ENCODE measurements at places on chromosomes 3 and 15. TPM values are rescaled to one million over a fixed set of nuclear protein-coding genes. Genes with fewer than 3 reads are reported as not detected.
A peak's percentile ranks its signal among the peaks of the same experiment; 100 is the strongest.

ZBBX gene
- not detected for total RNA-seq

FOXB1 gene
- not detected for total RNA-seq

BCL6 gene
- total RNA-seq = 36.3 TPM

EHHADH gene
- total RNA-seq = 4.2 TPM

POTEB2 gene
- not detected for total RNA-seq

CHD2 gene
- 65.3 TPM for total RNA-seq

CATSPER2 gene
- 1.4 TPM for total RNA-seq

RPL35A gene
- total RNA-seq = 943 TPM

NEK10 gene
- 5.8 TPM for total RNA-seq

IL1RAP gene
- 4.8 TPM for total RNA-seq

MB21D2 gene
- 20.9 TPM for total RNA-seq

DNA sequence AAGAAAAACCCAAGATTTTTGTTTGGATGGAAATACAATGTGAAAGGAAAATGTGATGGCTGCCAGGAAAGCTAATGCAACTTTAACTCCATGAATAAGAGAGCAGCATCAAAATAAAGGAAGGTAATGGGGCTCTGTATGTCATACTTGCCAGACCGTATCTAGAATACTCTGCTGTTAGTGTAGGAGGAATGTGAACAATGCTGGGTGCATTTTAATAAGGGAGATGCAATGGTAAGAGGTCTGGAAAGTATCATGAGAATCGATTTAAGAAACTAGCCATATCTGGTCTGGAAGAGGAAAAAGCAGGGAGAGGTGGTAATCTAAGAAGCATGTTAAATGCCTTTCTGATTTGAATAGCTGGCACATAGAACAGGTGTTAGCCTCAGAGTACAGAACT is 239.6 kb downstream of the GBE1 start:
- no peak for DNase-seq
- no peaks in the 10 kb centered on the region for H3K27me3 ChIP-seq
- H3K4me1 ChIP-seq = peaks cover 10% of the 10 kb centered on the region
- no peak overlapping the region for H3K4me3 ChIP-seq
- no peak overlapping the region for H3K27ac ChIP-seq

GRCh38 chr3:10224794-10225665 is 23.2 kb upstream of the TATDN2 start:
- peak overlapping the region; percentile 52 for H3K27ac ChIP-seq
- no peaks in the 10 kb centered on the region for H3K36me3 ChIP-seq
- no peak overlapping the region for H3K4me3 ChIP-seq

DNA sequence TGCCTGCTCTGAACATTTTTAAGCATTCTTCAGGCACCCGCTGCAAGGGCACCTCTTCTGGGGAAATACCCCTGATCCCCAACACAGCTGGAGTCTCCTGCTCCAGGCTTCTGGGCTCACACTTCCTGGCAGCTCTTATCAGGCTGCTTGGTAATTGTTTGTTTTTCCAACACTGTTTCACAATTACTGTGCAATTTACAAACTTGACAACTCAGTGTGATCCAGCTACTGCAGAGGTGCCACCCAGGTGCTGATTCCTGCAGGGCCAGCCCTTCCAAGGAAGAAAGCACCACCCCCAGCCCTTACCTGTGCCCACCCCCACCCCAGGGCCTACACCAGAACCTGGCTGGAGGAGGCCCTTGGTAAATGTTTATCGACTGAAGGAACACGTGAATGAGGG is 66.5 kb downstream of the MAGEF1 start:
- H3K27me3 ChIP-seq = peaks cover 25% of the 10 kb centered on the region
- DNase-seq = no peak
- H3K36me3 ChIP-seq = no peaks in the 10 kb centered on the region
- no peak overlapping the region for H3K27ac ChIP-seq
- no peak overlapping the region for H3K4me3 ChIP-seq
- H3K4me1 ChIP-seq = no peaks in the 10 kb centered on the region

DNA sequence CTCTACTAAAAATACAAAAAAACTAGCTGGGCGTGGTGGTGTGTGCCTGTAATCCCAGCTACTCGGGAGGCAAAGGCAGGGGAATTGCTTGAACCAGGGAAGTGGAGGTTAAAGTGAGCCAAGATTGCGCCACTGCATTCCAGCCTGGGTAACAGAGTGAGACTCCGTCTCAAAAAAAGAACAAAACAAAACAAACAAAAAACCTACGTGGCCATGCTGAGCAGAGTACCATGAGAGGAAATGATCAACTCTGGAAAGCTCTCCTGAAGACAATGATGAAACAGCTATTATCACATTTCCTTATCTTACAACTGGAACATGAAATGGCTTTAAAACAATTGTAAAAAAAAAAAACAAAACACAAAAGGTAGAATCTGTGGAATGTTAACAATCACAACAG is 75.2 kb downstream of the CHSY1 start:
- H3K4me1 ChIP-seq = peaks cover 73% of the 10 kb centered on the region
- H3K27ac ChIP-seq = peak overlapping the region; percentile 57

- H3K27ac ChIP-seq = no peak overlapping the region
- H3K4me1 ChIP-seq = peaks cover 9% of the 10 kb centered on the region
- peaks cover 4% of the 10 kb centered on the region for H3K36me3 ChIP-seq
- no peak overlapping the region for H3K4me3 ChIP-seq
These were observed 74.4 kb upstream of the KLF13 start for GRCh38 chr15:31252171-31252785.

GRCh38 chr3:177026505-177027277 is 170.6 kb downstream of the TBL1XR1 start:
- no peak overlapping the region for H3K27ac ChIP-seq
- H3K4me1 ChIP-seq = peaks cover 24% of the 10 kb centered on the region
- H3K4me3 ChIP-seq = no peak overlapping the region

DNA sequence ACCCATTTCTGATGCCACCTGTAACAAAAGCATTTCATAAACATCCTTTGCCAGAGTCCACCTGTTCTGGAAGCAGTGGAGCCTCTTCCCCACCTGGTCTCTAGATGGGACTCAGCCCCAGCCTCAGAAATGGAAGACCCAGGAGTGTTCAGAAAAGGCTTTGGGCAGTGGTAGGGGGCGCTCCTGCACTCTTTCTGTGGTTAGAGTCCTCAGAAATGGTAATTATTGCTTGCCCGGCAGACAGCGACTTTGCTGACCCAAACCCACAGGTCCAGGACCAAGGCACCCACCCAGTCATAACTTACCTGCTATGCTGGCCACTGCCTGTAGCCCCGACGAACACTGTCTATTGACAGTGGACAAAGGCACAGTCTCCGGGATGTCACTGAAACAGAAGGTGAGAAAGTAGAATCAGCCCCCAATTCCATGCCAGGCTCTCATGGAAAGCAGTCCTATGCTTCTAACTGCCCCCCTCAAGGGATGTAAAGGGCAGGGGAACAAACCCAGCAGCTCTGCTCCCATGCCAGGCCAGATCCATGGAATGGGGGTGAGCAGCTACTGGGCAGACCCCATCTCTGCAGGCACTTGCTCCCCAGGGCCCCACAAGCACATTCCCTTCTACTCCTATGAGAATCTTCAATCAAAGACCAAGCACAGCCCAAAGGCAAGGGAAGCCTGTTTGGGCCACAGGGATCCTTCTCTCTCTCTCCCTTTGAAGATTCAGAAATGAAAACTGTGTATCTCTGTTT is 5.1 kb downstream of the ACAA1 start:
- no peak overlapping the region for H3K27ac ChIP-seq
- peak; percentile 13 for DNase-seq
- no peak overlapping the region for H3K4me3 ChIP-seq
- peaks cover 1% of the 10 kb centered on the region for H3K27me3 ChIP-seq
- H3K36me3 ChIP-seq = peaks cover 9% of the 10 kb centered on the region
- peaks cover 35% of the 10 kb centered on the region for H3K4me1 ChIP-seq

GRCh38 chr15:51191766-51192165 is 97.1 kb upstream of the TNFAIP8L3 start:
- H3K4me1 ChIP-seq = peaks cover 20% of the 10 kb centered on the region
- no peaks in the 10 kb centered on the region for H3K36me3 ChIP-seq
- no peak overlapping the region for H3K4me3 ChIP-seq

GRCh38 chr3:99954914-99955644 is 137.4 kb downstream of the CMSS1 start:
- no peaks in the 10 kb centered on the region for H3K27me3 ChIP-seq
- peaks cover 45% of the 10 kb centered on the region for H3K4me1 ChIP-seq
- H3K4me3 ChIP-seq = no peak overlapping the region
- no peak for DNase-seq
- no peak overlapping the region for H3K27ac ChIP-seq

DNA sequence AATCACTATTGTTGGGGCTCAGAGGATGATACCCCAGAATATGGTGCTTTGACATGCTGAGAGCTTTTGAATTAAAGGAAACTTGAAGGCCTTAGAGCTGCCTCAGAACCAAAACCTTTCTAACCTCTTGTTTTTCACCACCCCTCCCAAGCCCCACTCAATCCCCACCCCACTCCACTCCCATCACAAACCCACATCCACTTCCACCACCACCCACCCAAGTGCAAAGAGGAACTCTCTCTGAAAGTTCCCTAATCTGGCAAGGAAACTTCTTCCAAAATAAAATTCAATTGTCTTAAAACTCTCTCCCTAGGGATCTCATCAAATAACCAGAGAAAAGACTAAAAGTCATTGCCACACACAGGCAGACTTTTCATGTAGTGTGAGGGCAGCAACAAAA is 301.2 kb upstream of the ARHGEF26 start:
- no peaks in the 10 kb centered on the region for H3K4me1 ChIP-seq
- H3K27me3 ChIP-seq = no peaks in the 10 kb centered on the region
- H3K27ac ChIP-seq = no peak overlapping the region

- no peak for DNase-seq
- no peak overlapping the region for H3K4me3 ChIP-seq
- no peaks in the 10 kb centered on the region for H3K36me3 ChIP-seq
- H3K27ac ChIP-seq = no peak overlapping the region
- no peaks in the 10 kb centered on the region for H3K4me1 ChIP-seq
These were observed 157.0 kb downstream of the GABRG3 start for GRCh38 chr15:27127815-27128570.

DNA sequence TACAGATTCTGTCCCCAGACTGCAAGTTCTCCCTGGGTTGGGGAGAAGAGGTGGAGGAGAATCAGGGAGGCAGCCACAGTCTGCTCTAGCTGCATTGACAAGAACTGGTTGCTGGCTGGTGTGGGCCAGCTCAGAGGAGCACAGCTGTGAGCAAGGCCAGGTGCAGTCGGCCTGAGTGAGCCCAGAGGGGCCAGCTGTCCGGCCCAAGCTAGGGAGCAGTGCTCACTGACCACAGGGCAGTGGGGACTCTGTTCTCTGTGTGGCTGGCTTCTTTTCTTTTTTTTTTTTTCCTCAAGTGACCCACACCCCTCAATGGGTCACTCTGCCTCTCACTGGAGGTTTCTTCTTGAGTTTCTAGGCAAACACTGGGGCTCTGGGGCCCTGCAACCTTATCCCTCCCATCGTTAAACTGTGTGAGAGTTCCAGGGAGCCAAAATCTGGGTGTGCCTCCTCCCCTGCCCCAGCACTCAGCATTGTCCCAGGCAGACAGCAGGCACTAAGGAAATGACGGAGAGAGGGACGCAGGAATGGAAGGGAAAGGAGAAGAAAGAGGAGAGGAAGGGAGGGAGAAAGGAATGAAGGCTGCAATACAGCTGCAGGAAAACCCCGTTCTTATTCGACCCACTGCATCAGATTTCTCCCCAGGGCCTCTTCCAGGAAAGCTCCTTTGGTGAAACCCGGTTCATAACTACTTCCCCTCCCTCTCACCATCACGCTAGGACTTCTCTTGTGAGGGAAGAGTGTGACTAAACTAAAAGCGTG is 37.7 kb upstream of the HES1 start:
- no peak overlapping the region for H3K4me3 ChIP-seq
- no peak overlapping the region for H3K27ac ChIP-seq
- DNase-seq = no peak
- no peaks in the 10 kb centered on the region for H3K36me3 ChIP-seq

GRCh38 chr15:74488776-74489175 is 27.8 kb upstream of the UBL7 start:
- H3K27ac ChIP-seq = no peak overlapping the region
- no peak for DNase-seq
- no peaks in the 10 kb centered on the region for H3K36me3 ChIP-seq
- no peaks in the 10 kb centered on the region for H3K4me1 ChIP-seq
- H3K27me3 ChIP-seq = no peaks in the 10 kb centered on the region

DNA sequence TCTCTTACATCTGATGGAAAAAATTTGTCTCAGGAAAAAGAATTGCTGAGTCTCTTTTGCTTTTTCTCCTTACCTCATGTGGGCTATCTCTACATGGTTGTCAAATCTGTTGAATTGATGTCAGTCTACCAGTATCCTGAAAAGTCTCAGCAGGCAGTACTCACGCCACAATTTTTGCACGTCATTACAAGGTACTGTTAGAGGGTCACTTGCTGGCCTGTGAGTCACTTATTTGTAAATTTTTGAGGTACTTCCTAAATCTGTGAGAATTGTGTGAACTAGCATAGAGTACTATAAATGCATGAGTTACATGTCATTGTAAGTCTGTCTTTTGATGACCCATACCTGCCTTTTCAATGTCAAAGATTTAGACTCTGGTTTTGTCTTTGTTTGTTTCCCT is 15.9 kb downstream of the HPS3 start:
- peaks cover 26% of the 10 kb centered on the region for H3K36me3 ChIP-seq
- no peak overlapping the region for H3K4me3 ChIP-seq
- H3K27me3 ChIP-seq = no peaks in the 10 kb centered on the region
- no peak overlapping the region for H3K27ac ChIP-seq
- H3K4me1 ChIP-seq = peaks cover 4% of the 10 kb centered on the region

DNA sequence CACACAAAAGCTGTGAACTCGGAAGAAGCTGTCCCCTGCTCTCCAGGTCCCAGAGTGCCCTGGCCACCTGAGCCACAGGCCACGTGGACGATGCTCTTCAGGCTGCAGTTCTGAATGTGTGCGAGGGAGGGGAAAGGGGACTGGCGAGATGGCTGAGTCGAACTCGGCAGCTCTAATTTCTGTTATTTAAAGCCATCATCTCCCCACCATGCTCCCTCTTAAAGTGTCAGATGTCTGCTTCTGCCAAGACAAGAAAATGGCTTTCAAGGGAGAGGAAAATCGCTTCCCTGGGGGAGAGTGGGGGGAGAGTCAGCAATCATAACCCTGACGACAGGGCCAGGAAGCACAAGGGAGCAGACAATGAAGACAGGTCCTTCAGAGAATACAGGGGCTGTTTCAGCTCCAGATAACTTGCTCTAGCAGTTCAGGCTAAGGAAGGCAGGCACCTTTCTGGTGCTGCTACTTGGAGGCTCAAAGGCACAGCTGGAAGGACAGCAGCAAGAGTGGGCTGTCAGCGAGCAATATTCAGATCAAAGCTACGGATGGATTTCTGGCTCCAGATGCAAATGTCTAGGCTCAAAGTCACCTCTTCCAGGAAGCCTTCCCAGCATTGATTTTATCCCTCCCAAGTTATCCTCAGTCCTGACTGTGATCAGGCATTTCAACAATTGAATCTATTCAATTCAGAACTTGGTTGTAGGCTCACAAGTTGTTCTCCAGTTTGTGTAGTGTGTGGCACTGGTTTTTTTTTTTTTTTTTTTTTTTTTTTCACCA is 15.5 kb upstream of the CCDC33 start:
- H3K27me3 ChIP-seq = peaks cover 24% of the 10 kb centered on the region
- DNase-seq = no peak
- H3K4me1 ChIP-seq = peaks cover 22% of the 10 kb centered on the region
- H3K4me3 ChIP-seq = no peak overlapping the region

GRCh38 chr15:35843498-35843897 is 297.5 kb upstream of the DPH6 start:
- peaks cover 6% of the 10 kb centered on the region for H3K27me3 ChIP-seq
- no peaks in the 10 kb centered on the region for H3K36me3 ChIP-seq
- no peak for DNase-seq
- no peak overlapping the region for H3K4me3 ChIP-seq
- H3K4me1 ChIP-seq = no peaks in the 10 kb centered on the region
- no peak overlapping the region for H3K27ac ChIP-seq
